ENCODE measurements at places on chromosomes 1 and 21.

- DNase-seq = peak; percentile 65
Measured at GRCh38 chr1:35808450-35809113, 766 bp downstream of the AGO4 start.

DNA sequence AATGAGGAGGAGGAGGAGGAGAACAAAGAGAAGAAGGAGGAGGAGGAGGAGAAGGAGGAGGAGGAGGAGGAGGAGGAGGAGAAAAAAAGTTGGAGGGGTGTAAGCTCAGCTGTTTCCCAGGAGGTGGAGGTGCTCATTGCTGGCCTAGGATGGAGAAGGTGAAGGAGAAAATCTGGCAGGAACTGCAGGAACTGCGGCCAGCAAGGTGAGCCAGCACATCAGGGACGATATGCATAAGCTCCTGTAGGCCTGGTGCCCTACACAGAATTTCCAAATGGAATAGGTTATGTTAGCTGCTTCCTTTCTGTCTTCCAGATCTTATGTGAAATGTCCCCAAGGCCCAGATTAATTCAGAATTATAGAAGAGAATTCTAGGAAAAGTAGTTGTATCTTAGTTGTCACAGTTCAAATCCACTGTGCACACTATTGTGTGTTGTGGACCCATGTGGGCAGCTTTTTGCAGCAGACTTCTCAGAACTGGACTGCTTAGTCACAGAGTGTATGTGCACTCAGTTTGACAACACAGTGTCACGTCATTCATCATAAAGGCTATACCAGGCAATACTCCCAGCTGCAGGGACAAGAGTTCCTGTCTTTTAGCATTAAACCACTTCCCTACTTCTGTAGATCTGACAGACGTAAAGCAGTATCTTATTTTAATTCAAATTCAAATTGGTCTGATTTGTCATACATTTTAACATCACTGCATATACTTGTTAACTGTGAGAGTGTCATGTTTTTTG, 303.7 kb downstream of the HLX start:
- no peak for DNase-seq

DNA sequence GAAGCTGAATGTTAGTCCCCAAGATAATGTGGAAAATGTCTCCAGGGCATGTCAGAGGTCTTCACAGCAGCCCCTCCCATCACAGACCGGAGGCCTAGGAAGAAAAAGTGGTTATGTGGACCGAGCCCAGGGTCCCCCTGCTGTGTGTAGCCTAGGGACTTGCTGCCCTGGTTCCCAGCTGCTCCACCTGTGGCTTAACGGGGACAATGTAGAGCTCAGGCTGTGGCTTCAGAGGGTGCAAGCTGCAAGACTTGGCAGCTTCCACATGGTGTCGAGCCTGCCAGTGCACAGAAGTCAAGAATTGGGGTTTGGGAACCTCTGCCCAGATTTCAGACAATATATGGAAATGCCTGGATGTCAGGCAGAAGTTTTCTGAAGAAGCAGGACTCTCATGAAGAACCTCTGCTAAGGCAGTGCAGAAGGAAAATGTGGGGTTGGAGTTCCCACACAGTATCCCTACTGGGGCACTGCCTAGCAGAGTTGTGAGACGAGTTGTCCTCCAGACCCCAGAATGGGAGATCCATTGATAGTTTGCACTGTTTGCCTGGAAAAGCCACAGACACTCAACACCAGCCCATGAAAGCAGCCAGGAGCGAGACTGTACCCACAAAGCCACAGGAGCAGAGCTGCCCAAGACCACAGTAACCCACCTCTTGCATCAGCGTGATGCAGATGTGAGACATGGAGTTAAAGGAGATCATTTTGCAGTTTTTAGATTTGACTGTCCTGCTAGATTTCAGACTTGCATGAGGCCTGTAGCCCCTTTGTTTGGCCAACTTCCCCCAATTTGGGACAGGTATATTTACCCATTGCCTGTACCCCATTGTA, 204.9 kb downstream of the MRPL39 start:
- no peak for DNase-seq

GRCh38 chr1:44239331-44239960, 26.2 kb downstream of the DMAP1 start:
- DNase-seq = no peak

DNA sequence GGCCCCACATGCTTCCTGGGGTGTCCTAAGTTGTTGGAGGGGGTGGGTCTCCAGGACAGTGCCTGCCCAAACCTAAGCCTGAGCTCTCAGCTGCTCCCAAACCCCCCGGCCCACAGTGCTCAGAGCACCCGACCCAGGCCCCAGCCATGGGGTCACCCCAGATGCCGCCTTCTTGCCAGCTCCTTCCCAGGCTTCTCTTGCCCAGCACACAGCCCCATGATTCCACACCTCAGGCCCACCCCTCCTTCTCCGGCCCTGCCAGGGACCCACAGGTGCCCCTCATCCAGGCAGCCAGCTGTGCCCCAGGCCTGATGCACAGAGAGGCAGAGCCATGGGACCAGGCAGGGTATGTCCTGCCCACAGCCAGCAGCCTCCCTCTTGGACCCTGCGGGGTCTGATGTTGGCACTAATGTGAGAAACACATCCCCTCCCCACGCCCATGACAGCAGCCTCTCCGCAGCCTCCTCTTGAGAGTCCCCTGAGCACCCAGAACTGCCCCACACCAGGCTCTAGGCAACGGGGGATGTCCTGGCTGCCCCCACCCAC, 4.9 kb downstream of the WNT9A start:
- DNase-seq = peak; percentile 39

- DNase-seq = no peak
Measured at GRCh38 chr1:115530407-115530806, 111.4 kb upstream of the VANGL1 start.

GRCh38 chr1:217528271-217528670, 102.6 kb downstream of the GPATCH2 start:
- DNase-seq = no peak

DNA sequence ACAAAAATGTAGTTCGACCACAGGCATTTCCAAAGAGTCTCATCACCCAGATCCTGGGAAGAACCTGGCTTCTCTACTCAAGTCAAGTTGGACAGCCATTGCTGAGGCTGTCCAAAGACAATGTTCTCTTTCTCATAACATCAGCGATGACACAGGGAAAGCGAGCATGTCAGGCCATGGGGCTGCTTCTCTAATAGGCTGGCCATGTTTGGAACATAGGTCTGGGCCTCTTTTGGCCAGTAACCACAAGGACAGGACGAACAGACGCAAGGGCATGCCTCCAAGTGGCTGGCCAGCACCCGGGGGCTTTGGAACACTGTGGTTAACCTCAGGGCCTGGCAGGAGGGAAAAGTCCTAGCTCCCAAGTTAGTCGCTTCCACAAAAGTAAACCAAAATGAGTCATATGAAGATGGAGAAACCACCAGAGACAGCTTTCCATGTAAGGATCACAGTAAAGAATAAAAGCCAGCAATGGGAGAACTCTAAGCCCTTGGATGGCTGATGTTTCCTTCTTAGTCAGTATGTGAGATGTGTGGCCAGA, 80.6 kb upstream of the SLC44A3 start:
- no peak for DNase-seq

DNA sequence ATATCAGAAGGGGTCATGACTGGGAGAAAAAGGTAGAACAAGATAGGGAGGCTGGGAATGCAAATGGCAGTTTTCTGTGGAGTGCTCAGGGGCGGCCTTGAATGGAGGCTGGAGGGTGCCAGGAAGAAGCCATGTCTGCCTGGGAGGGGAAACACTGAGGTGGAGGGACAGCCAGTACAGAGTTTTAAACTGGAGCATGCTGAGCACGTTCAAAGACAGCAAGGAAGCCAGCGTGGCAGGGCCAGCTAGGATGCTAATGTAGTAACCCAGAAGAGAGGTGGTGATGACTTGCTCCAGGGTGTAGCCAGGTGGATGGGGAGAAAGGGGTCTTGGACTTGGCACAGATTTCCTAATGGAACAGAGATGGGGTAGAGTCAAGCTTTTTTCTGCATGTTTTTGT, 445.8 kb upstream of the VAMP3 start:
- DNase-seq = no peak

GRCh38 chr1:247440001-247440620, 17.8 kb downstream of the OR2B11 start:
- no peak for DNase-seq

- no peak for DNase-seq
Measured at GRCh38 chr1:167645140-167645541, 15.1 kb downstream of the RCSD1 start.

DNA sequence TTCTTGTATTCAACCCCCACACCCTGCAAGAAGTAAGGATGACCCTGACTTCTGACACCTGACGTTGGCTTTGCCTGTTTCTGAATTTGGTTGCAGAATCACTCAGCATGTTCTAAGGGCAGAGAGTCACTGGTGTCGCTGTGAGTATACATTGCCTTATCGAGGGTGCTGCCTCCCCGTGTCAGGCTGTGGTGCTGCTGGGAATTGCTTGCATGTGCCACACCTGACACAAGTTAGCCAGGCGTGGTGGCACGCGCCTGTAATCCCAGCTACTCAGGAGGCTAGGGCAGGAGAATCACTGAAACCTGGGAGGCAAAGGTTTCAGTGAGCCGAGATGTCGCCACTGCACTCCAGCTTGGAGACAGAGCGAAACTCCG, 45.9 kb downstream of the WDR4 start:
- DNase-seq = peak; percentile 78

DNA sequence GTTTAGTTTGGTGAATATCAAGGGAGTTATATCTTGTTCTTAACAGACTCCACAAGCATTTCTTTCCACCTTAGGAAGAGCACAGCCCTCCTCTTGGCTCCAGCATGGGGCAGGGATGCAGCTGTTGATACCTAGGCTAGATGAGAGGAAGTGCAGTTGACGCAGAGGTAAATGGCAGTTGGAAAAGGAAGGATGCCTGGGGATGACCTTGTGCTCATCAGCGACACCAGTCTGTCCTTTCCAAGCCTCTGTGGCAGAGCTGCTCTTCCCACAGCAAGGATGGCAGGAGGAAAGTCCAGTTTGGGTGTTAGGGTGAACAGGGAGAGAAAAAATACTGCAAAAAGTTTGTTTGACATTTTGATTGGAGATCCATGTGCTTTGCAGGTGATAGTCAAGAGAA, 6.2 kb downstream of the PROX1 start:
- no peak for DNase-seq

DNA sequence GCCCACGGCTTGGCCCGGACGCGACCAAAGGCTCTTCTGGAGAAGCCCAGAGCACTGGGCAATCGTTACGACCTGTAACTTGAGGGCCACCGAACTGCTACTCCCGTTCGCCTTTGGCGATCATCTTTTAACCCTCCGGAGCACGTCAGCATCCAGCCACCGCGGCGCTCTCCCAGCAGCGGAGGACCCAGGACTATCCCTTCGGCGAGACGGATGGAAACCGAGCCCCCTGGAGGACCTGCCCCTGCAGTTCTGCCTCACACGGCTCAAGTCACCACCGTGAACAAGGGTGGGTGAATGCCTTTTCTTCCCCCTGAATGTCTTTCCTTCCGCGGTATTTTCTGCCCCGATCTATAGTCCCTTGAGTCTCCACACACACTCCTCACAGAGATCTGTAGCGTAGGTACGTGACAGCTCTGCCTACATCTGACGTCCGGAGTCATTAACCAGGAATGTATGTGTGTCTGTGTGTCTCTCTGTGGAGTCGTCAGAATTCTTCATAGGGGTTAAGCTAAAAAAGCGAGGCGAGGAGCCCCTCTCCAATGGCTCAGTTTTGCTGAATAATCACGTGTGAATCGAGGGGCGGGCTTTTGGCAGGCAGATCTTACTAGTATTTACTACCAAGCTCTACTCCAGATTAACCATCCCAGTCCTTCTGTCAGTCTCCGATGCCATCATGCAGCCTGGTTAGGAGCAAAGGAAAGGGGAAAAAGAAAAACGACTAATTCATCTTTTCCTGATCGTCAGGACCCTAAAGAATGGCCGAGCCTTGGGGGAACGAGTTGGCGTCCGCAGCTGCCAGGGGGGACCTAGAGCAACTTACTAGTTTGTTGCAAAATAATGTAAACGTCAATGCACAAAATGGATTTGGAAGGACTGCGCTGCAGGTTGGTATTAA, at the start of gene CDKN2C:
CDKN2C (plus strand) TSS at position 635 of the 898 bp plus-strand sequence; CDS start at position 759, 124 bp downstream.
- peak; percentile 83 for DNase-seq

- no peak for DNase-seq
Measured at GRCh38 chr1:174114788-174115448, 44.4 kb upstream of the RABGAP1L start.

- DNase-seq = no peak
Measured at GRCh38 chr1:63917571-63918417, 144.0 kb downstream of the ROR1 start.

DNA sequence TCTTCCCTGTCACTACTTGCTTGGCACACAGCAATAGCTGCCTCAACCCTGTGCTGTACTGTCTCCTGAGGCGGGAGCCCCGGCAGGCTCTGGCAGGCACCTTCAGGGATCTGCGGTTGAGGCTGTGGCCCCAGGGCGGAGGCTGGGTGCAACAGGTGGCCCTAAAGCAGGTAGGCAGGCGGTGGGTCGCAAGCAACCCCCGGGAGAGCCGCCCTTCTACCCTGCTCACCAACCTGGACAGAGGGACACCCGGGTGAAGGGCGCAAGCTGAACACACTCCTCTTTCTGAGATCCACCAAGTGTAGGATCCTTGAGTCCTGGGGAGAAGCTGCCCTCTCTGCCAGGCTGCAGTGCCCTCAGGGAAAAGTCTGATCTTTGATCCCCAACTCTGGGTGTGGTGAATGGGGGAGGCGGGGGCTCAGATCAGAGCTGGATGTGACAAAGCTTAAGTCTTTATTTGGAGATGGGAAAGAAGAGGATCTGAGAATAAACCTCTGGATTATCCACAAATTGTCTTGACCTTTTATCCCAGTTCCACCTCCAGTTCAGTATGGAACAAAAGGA, 1.2 kb downstream of the RXFP4 start:
- no peak for DNase-seq

DNA sequence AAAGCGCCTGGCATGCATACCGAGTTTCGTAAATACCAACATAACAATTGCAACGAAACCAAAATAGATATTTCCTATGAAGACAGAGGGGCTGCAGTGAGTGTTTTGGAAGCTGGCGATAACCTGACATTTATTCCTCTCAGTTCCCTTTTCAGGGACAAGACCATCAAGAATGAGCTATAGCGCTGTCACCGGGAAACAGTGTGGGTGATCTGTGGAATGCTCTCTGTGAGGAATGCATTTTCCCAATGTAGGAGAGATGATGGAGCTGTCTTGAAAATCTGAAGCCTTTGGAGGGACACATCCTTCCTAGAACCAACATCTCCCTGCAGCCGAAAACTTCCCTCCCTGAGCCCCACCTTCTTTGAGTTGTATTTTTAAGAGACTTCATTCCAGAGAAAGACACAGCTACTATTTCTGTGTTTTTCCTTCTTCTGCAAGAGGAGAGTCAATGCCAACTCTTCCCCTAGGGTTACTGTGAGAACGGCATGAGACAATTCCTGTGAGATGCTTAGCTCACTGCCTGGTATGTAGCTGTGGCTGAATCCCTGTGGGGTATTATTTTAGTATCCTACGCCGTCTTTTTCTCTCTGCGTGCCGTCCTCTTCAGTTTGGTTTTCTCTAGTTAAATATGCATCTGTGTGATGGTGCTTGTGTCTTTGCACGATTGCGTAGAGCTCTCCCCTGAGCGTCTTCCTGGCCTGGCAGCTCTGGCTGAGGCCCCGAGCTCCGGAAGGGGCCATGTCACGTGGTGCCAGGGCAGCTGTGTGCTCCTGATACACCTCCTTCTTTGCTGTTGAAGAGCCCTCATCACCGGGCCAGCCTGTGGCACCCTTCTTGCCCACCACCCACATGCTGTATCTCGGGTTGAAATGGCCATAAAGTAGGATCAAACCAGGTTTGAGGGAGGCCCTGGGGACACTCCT, 45.2 kb downstream of the AJAP1 start:
- no peak for DNase-seq

Data from activated effector memory CD4-positive, alpha-beta T cell treated with anti-CD3 and anti-CD28 coated beads, Interleukin-2, amount 50 U/mL, for 16 hours (primary cell).